ENCODE measurements at places on chromosomes 7 and 10.

DNA sequence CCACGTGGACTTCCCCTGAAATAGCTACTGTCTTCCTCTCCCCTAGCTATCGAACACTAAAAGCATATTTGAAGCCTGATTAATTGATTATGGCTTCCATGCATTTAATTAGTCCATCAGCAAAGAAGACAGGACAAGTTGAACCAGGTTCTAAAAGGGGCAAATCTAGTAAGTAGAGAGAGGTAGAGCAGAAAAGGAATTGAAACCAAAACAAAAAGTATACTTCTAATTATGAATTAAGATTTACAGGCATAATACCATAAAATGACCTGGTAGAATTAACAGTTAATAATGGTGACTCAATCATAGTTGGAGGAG is 393 bp upstream of the DNAJC1 start:
- no peak for DNase-seq

- DNase-seq, result no peak
Observed at GRCh38 chr7:137828456-137828855, 18.3 kb downstream of the DGKI start.

- DNase-seq, result no peak
Observed at GRCh38 chr7:108051454-108051853, 48.5 kb upstream of the LAMB1 start.

GRCh38 chr10:96910488-96911395 is 78.6 kb downstream of the LCOR start:
- DNase-seq, result no peak

DNA sequence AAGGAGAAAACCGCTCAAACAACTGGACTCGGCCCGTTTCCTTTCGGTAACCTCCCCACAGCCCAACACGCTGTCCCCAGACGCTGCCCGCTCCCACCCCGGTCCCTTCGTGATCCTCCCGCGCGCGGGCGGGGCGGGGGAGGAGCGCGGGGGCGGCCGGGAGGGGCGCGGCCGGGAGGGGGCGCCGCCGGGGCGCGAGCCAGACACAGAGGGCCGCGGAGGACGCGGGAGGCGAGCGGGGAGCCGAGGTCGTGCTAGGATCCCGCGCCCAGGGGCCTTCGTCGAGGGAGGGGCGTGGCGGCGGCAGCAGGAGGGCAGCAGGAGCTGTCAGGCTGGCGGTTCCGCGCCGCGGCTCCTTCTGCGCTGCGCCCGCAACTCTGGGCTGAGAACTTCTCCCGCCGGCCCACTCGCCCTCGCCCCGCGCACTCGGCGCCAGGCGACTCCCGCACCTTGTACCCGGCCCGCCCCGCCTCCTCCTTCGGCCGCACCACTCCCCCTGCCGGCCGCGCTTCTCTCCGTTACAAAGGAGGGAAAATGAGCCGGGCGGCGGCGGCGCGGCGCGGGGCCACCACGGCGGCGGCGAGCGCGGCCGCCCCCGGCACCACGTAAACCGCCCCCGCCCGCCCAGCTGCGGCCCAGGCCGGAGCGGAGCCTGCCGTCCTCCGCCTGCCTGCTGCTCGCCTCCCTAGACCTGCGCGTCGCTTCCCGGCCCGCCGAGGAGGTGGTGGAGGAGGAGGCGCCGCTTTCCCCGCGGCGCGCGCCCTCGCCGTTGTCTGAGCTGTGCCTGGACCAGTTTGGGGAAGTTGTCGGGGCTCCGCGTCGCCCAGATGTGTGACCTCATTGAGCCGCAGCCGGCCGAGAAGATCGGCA is at the start of gene CDK14:
CDK14 (plus strand) TSS at position 521 of the 870 bp plus-strand sequence; CDS start at position 828, 307 bp downstream.
- no peak for DNase-seq

- DNase-seq, result no peak
Observed at GRCh38 chr7:71325151-71325550, 193.2 kb downstream of the GALNT17 start.

DNA sequence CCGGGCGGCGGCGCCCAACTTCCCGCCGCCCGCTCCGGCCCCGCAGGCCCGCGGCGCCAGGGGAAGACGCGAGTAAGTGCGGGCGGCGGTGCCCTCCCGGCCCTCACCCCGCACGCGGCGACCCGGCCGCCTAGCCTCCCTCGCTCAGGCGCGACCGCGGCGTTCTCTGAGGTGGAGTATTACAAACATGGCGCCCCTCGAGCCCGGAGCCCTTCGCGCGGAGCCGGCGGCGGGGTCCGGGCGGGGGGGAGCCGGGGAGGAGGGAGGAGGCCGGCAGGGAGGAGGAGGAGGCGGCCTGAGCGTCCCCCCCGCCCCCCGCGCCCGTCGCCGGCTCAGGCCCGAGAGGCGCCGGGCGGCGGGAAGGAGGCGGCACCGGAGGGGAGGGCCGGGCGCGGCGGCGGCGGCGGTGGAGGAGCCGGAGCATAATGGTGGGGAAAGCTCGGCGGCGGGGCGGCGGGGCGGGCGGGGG is at the start of gene ZMYND11:
ZMYND11 (plus strand) TSS at position 324 of the 469 bp plus-strand sequence. CDS start 44,558 bp downstream, outside the sequence.
- DNase-seq, result no peak

GRCh38 chr7:23114896-23115295 is 9.3 kb downstream of the KLHL7 start:
- DNase-seq, result no peak

DNA sequence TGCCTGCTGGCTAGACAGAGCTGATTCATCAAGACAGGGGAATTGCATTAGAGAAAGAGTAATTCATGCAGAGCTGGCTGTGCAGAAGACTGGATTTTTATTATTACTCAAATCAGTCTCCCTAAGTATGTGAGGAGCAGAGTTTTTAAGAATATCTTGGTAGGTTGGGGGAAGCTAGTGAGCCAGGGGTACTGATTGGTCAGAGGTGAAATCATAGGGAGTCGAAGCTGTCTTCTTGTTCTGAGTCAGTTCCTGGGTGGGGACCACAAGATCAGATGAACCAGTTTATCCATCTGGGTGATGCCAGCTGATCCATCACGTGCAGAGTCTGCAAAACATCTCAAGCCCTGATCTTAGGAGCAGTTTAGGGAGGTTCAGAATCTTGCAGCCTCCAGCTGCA is 39.8 kb downstream of the FOXI2 start:
- no peak for DNase-seq

DNA sequence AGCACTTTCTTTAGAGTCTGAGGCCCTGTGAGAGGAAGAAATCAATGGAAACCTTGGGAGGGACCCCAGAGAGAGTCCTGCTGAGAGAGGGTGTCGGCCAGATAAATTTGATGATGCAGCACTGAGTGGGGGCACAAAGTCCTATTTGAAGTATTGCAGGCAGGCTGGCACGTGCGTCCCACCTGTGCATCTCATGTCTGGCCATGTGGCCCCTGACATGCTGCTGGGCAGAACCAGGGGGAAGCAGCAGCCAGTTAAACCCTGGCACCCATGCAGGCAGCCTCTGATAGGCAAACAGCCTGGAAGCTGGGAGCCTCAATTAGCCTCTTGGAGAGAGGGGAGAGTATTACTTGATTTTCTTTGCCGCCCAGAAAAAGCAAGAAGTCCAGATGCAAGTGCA is 180.9 kb downstream of the PLXNA4 start:
- no peak for DNase-seq

DNA sequence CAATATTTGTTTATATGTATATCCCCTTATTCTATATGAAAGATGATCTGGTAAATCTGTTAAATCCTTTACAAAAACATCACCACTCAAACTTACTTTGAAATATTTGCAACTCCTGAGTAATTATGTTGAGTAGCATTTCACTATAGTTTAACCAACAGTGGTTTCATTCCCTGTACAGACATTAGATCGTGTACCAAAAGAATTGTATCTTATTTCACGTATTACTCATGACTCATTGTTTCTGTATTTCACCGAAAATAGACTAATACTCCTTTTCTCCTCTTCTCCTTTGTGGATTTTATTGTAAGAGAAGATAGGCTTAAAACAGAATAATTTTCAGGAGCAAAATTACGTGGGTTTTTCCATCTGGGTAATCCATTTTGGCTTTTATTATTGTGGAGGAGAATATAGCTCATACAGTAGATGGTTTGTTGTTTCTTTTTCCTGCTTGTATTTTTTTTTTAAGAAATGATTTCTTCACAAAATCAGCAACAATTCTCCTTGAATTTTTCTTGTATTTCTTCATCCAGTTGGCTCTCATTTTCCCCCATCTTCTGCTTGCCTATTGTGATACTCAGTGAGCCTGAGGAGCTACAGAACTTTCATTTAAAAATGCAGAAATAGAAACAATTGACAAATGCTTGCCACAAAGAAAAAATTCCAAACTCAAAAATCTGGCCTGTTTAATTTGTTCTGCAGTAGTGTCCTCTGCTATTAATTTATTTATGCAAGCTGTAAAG is 90.6 kb upstream of the OIT3 start:
- no peak for DNase-seq

DNA sequence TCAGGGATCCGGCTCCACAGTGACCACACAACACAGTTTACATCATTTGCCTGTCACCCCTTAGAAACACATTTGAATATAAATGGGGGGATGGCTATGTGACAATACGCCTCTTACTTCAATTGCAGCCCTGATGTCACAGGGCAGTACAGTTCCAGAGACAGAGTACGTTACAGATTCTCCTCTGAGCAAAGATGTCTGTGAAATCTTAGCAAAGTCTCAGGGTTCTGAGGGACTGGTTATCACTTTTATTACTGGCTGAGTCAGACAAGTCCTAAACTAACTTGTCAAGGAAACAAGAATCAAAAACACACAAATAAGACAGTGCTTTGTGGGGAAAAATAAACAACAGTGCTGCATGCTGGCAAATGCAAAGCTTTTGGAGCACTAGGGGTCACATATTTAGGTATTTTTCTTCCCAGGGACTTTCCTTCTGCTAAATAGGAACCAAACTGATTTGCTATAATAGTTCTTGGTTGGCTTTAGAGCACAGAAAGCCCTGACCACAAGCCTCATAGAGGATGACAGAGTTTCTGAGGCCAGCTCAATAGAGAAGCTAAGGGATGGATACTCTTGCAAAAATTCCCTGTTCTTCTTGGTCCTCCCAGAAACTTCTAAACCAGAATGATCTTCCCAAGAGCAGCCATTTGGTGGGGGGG is 501.6 kb downstream of the GRID1 start:
- DNase-seq, result no peak

- no peak for DNase-seq
Observed at GRCh38 chr10:761376-761775, 71.9 kb upstream of the DIP2C start.

DNA sequence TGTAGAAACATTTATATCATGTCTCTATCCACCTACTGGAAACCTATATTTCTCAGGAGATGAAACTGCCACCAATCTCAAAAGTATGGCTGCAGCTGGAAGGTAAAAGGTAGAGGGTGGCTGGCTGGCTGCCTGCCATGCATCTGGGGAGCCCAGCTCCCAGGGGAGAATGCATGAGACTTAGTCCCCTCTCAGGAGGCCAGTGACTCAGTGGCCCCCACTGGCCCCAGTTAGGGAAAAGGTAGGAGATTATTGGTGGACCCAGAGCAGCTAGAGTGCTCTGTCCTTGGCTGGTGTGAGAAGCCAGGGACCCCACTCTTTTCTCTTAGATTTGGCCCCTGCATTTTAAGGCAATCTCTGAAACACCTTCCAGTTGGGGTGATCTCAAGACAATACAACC is 6.8 kb upstream of the NKX2-3 start:
- no peak for DNase-seq

GRCh38 chr7:434891-435629 is 84.6 kb downstream of the PDGFA start:
- peak; percentile 61 for DNase-seq

GRCh38 chr7:36280840-36281812 is 108.5 kb upstream of the ANLN start:
- no peak for DNase-seq
